NCI-H2029 (cell line): ENCODE measurements at places on chromosomes 12 and 14.

DNA sequence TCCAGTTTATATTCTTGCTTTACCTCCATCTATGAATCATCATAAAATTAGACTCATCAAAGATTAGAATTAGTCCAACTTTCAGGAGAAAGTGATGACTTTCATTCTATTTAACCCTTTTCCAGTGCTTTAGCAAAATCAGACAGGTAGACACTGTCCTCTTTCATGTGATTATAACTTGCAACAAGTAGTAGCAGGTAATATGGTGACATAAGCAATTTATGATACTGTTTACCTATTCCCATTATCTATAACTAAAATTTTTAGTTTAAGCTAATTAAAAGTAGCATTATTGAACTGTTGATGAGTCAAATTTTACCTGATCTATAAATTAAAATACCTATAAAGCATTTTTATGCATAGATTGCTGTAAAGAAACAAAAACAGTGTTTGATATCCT is 351.6 kb downstream of the SEC23A start:
- DNase-seq: no peak

GRCh38 chr12:26723379-26724308 is 109.3 kb downstream of the ITPR2 start:
- DNase-seq: no peak

- DNase-seq: no peak
Observed at GRCh38 chr14:36281309-36281708, 39.1 kb downstream of the MBIP start.

- DNase-seq: no peak
Observed at GRCh38 chr14:36204461-36205073, 28.0 kb upstream of the PTCSC3 start.

DNA sequence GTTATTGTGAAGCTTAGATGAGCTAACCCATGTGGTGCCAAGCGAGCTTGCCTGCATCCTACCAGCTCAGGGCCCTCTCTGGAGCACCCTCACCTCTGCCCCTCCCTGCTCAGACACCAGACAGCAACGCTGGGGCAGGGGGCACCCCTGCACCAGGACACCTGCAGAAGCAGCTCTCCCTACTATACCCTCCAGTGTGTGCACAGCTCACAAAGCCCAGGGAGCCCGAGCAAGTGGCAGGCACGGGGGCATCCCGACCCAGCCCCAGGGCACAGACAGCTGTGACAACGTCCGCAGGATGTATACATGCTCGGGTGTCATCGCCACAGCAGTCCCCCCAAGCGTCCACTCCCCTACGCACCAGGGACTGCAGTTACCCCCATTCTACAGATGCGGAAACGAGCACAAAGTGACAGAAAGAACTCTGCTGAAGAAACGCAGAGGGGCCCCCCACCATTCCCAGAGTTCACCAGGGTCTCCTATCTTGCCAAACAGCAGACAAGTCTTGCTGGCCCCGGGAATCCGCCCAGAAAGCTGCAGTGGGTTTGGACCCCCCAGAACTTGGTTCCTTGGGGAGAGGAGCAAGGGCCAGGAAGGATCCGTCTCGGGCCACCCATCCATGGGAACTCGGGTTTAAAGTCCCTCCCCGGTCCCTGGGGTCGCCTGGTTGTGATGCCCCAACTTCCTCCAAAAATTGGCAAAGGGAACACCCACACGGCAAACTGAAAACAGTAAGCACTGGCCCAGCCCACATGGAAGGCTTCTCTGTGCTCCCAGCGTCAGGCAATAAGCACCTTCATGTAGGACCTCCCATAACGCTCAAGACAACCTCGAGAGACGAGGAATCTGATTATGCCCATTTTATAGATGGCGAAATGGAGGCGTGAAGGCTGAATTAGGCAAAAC is 12.0 kb downstream of the NCOR2 start:
- no peak for DNase-seq

DNA sequence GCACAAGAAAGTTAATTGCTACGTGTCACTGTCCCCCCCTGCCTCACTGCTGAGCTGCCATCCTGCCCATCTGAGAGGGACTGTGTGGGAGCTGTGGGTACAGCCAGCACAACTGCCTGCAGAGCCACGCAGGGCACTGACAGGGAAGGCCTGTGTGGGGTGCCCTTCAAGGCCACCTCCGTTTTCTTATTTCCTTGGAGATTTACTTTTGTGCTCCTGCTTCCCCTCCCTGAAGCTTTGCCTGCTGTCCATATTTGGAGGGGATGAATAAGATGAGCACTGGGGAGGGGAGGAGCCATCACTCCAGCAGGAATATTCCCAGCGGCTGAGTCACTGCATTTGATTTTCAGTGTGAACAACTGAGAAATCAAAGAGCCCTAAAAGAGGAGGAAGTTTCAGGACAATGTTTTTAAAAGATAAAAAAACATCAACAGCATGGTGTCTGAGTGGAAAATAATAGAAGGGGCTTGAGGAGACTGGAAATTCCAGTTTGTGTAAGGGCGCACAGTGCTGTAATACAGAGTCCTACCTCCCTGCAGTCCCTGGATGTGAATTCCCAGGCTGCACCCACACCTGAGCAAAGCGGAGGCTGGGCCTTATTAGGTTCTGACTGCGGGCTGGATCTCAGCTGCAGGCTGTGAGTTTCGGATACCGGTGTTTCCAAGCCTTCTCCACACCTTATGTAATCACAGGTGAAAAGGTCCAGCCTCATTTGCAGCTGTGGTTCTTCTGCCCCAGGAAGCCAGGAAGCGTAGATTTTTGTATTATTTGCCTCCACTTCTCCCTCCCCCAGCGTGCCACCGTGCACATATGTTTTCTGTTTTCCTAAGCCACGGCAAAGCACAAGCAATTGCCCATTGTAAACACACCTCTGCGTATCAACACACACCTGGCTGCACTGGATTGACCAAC is 192.6 kb upstream of the BCL2L14 start:
- DNase-seq: peak; percentile 83

GRCh38 chr14:105527826-105528585 is 1.6 kb downstream of the TMEM121 start:
- DNase-seq: no peak

DNA sequence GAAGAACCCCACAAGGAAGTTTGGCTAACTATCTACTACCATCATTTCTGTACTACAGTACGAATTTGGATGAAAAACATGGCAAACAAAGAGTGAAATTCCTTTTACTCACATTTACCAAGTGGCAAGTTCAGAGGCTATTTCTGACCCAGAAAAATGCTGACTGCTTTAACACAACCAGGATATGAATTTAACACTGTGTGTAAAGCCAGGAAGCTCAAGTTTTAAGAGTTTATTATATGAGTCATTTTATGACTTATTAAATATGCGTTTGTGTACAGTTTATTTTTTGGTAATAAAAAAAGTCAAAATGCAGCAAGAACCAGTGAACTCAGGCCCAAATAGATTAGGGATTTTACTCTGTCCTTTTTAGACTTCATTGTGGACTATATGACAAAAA is 58.4 kb upstream of the STAC3 start:
- DNase-seq: no peak

GRCh38 chr14:60537663-60538062 is 28.7 kb downstream of the SIX6 start:
- DNase-seq: no peak

- DNase-seq: peak; percentile 46
Observed at GRCh38 chr12:62258941-62259630, 1.1 kb upstream of the USP15 start.

GRCh38 chr14:29757711-29758233 is 169.9 kb downstream of the PRKD1 start:
- peak; percentile 73 for DNase-seq

- DNase-seq: no peak
Observed at GRCh38 chr14:101849125-101849524, 87.6 kb downstream of the PPP2R5C start.

DNA sequence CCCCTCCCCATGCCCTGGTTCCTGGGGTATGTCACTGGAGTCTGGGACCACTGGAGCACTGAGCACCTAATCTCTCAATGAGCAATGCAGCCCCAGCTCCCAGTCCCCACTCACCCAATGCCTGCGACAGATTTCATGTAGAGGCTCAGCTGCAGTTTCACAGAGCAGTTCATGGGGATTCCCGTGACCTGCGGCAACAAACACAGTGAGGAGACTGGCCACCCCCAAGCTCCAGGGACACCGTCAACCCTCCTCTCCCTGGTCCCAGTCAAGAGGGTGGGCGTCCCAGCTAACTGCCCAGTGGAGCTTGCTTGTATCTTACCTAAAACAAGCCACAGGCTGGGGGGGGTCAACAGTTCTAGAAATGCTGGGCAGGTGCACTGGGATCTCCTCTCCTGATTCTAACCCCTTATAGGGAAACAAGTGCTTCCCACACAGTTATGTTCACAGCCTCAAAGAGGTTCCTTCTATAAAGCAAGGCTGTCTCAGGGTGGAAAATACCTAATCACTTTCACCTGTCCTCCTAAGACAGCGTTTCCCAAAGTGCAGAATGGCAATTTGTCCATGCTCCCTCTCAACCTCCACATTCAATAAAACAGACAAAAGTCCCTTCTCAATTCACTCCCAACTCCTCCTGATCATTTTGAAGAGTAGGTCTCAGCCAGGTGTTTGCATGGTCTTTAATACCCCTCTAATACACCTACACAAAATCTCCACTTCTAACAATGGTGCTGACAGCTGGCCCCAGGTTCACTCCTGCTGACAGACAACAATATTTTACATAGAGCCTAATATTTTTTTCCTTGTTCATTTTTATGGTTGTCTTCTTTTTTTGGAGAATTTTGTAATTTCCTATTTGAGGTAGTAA is 68.3 kb downstream of the SCARB1 start:
- no peak for DNase-seq

- peak; percentile 51 for DNase-seq
Observed at GRCh38 chr14:61812347-61813095, 50.3 kb downstream of the SNAPC1 start.

- DNase-seq: peak; percentile 18
Observed at GRCh38 chr14:75984674-75985073, 889 bp upstream of the IFT43 start.

- DNase-seq: no peak
Observed at GRCh38 chr12:19030603-19031002, 98.9 kb upstream of the PLEKHA5 start.

- DNase-seq: no peak
Observed at GRCh38 chr12:107282628-107283027, 189.3 kb upstream of the CRY1 start.

DNA sequence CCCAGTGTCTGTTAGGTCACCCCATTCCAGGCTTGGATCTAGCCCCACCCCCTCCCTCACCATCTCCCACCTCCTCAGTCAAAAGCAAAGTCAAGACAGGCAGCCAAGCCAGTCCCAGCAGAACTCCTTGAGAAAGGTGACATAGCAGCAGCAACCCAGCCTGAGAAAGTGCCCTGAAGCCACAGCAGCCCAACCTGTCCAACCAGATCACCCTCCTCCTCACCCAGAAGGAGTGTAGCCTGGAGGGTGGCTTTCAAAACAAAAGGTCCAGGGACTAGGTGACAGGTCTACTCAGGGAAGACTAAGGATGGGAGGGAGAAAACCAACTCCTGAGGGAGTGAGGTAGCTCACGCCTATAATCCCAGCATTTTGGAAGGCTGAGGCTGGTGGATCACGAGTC is 5.2 kb downstream of the RAB15 start:
- no peak for DNase-seq

- no peak for DNase-seq
Observed at GRCh38 chr14:91068642-91069041, 8.2 kb upstream of the RPS6KA5 start.

- no peak for DNase-seq
Observed at GRCh38 chr12:90216815-90217214, 508.2 kb upstream of the ATP2B1 start.
